ENCODE measurements at places on chromosomes 16 and 17.

- no peak for DNase-seq
These were observed 8.0 kb upstream of the AMZ2 start for GRCh38 chr17:68239632-68240366.

DNA sequence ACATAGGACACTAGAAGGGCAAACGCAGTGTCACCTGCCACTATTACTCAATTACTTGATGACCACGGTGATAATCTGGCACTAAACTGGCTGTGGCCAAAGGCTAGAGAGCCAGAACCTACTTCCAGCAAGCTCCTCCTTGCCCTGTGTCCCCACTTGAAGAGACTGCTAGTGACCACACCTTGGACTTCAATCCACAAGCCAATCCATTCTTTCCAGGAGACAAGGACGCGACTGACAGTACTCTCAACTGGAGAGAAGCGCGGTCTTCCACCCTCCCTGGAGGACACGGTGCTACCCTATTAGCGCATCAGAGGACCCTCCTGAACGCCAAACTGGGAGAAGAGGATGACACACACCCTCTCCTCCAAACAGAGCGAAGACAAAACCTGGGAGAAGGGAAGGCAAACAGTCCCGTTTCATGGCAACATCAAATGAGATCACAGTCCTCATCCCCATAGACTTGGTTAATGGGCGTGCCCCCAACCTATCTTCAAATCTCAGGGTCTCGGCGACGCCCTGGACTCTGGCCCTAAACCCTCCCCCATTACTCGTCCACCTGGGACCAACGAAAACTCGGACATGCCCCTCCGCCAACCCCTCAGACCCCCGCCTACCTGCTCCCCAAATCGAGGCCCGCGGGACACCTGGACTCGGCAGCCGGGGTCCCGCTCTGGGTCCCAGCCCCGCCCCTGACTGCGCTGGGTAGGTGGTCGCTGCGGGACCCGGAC lies 508 bp downstream of the FLCN start:
- no peak for DNase-seq

DNA sequence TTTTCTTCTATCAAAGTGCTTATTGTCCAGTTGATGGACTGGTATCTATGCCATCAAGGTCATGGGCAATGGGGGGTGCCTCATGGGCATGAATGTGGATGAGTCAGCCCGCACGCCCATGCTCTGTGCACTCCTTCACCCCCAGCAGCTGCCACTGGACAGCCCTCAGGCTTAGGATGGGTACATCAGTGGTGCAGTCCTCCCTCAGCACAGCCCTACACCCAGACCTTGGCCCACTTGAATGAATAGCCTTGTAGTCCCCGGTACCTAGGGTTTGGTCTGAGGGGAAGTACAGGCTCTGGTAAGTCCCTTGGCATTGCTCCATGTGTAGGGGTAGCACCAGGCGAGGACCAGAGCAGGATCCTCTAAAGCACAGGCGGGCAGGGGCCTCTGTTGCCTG lies 10.4 kb upstream of the GNA13 start:
- DNase-seq = no peak

GRCh38 chr17:16155536-16155935 lies 59.8 kb downstream of the NCOR1 start:
- no peak for DNase-seq

DNA sequence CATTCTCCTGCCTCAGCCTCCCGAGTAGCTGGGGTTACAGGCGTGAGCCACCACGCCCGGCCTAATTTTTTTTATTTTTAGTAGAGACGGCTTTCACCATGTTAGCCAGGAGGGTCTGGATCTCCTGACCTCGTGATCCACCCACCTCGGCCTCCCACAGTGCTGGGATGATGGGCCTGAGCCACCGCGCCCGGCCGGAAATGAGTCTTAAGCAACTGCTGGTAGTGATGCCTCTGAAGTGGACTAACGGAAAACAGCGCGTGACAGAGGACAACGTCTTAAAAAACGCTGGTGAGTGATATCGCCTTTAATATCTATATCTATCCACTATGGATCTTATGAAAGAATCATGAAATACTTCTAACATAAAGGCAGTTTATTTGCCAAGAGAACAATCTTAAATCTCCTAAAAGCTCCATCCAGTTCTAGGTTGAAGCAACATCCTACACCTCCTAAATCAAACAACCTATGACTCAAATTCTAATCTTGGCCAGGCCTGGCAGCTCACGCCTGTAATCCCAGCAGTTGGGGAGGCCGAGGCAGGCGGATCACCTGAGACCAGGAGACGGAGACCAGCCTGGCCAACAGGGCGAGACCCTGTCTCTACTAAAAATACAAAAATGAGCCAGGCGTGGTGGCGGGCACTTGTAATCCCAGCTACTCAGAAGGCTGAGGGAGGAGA lies 69.8 kb downstream of the NXN start:
- no peak for DNase-seq

DNA sequence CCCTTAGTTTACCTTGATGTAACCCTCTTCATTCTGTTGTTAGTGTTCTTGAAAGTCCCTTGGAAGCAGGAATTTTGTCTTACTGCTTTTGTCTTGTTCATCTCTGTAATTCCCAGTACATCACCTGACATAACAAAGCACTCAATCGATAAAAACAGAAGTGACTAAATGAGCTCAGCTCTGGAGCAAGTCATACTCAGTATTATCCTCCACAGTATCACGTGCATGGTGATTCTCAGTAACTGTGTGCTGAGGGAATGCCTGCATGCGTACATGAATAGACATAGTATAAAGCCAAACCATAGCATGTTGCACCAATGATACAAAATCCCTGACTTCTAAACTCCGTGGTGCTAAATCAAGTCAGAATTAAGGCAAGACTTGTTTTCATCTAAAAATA lies 7.2 kb downstream of the KRT38 start:
- no peak for DNase-seq

DNA sequence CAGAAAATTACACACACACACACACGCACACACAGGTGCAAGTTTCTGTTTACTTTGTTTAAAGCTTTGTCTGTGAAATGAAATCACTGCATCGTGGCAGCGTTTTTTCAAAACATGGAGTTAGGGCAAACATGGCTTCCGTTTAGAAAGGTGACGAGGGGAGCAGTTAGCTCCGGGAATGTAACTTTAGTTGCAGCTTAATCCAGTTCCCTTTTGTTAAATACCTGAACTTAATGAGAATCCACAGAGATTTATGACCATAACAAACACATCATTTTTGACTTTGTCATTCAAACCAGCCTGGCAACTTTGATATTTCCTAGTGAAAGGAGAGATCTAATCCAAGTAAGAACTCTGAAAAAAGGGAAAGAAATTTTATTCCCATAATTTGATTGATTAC lies 12.1 kb downstream of the HS3ST3A1 start:
- DNase-seq = no peak

DNA sequence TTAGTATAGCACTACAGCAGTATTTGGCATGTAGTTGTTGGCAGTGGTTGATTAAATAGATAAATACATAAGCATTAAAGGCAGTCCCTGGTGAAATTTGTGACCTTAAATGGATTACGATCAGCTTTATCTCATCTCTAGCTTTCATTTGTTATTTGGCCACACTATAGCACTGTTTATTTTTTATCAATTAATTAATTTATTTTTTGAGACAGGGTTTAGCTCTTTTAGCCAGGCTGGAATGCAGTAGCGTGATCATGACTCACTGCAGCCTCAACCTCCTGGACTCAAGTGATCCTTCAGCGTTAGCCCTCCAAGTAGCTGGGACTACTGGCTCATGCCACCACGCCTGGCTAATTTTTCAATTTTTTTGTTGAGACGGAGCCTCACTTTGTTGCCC lies 18.7 kb upstream of the ARHGAP17 start:
- no peak for DNase-seq

GRCh38 chr17:27520491-27521185 lies 64.4 kb downstream of the KSR1 start:
- DNase-seq = no peak

- no peak for DNase-seq
These were observed 615 bp downstream of the PHKG2 start for GRCh38 chr16:30748634-30749445.

DNA sequence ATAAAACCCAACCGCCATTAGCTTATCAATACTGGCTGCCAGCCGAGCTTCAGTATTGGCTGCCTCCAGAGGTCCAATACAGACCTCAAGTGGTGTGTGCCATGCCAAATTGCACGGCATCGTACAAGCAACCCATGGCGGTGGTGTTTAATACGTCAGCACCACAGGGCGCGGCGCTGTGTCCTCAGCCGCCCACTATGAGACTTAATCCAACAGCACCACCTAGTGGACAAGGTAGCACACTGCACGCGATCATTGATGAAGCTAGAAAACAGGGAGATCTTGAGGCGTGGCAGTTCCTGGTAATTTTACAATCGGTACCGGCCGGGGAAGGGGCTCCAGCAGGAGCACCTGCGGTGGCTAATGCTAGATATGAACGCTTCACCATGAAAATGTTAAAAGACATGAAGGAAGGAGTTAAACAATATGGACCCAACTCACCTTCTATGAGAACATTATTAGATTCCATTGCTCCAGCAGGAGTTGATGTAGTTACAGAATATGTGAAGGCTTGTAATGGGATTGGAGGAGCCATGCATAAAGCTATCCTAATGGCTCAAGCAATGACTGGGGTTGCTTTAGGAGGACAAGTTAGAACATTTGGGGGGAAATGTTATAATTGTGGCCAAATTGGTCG lies 15.4 kb downstream of the FLYWCH1 start:
- DNase-seq = peak; percentile 78

- DNase-seq = no peak
These were observed 3.4 kb downstream of the ZNF688 start for GRCh38 chr16:30567991-30568638.

DNA sequence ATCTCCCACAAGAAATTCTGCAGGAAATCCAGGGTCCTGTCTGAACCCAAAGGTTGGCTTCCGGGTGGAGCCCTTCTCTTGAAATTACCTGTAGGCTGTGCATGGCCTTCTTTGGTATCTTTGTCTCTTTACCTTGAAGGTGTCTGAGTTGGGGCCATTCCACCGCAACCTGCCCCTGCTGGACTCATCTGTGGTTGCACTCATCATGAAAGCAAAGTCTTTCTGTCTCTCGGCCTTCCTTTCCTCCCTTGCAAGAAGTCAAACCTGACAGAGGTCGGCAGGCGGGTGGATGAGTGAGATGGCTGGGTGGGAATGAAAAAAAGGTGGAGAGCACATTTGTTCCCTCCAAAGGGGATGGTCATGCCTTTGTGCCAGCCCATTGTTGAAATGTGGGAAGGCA lies 25.1 kb downstream of the SALL1 start:
- DNase-seq = no peak

GRCh38 chr16:27174798-27175197 lies 28.5 kb upstream of the KDM8 start:
- no peak for DNase-seq

GRCh38 chr16:66300501-66300900 lies 66.0 kb upstream of the CDH5 start:
- no peak for DNase-seq

DNA sequence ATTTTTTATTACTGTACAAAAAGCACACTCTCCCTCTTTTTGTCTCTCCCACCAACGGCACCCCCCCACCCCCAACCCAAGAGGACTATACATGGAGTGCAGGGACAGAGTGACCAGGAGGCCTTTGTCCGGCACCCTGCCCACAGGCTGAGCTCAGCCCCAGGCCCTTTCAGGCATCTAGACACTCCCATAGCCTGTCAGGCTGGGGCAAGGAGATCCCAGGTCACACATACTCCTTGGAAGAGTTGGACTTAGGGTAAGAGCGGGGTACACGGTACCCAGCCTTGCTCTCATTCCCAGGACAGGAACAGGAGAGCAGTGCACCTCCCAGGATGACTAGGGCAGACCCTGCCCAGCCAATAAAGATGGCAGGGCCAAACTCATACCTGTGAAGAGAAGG lies 2.1 kb downstream of the CLDN7 start:
- no peak for DNase-seq

DNA sequence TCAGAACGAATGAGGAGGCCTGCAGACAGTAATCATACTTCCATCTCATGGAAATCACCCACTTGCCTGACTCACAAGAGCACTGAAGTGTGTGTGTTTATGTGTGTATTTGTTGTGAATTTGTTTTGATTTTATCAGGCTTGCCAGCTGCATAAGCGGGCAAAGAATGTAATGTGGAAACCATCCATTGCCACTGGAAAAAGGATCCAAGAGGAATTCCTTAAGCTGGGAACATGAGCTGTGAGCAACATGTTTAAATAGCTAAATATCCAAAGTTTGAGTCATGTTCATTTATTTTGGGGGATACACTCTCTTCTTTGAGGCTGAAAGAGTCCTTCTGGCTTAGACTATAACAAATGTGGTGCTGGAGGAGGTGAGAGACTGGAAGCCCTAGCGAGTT lies 198.4 kb upstream of the TBX2 start:
- DNase-seq = no peak

DNA sequence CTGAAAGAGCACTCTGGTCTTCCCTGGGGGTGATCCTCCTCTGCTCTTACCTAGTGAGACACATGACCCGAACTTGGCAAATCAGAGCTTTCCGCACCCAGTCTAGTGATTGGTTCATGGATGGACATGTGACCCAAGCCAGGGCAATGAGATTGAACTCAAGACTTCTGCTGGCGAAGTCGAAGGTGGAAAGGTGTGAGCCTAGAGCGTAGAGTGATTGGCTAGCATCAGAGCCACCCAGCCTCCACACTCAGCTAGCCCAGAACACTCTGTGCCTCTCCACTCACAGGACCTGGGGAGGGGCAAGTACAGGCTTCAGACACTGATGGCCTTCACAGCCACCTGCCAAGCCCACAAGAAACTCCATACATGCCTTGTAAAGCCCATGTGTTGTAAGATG lies 17.6 kb downstream of the ATPAF2 start:
- no peak for DNase-seq

- DNase-seq = no peak
These were observed 566.1 kb upstream of the CA10 start for GRCh38 chr17:52724578-52724977.

DNA sequence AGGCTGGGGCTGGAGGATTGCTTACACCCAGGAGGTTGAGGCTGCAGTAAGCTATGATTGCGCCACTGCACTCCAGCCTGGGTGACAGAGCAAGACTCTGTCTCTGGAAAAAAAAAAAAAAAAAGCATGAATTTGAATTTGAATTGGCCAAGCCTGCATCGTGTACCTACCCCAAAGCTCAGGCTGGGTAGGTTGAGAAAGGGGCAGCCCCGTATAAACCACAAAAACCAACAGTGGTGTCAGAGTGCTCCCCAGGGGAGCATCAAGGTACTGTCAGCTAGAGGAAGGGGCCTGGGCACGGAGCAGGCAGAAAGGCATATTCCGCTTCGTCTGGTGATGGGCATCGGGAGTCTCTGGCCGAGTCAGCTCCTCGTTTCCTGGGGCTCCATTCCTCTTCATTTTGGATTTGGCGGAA lies 40.9 kb downstream of the RAP1GAP2 start:
- DNase-seq = no peak

All from activated naive CD8-positive, alpha-beta T cell treated with anti-CD3 and anti-CD28 coated beads, Interleukin-2, amount 50 U/mL, for 16 hours (primary cell).